Islet precursor cell (in vitro differentiated cells): ENCODE measurements at places on chromosomes 1 and 21.

DNA sequence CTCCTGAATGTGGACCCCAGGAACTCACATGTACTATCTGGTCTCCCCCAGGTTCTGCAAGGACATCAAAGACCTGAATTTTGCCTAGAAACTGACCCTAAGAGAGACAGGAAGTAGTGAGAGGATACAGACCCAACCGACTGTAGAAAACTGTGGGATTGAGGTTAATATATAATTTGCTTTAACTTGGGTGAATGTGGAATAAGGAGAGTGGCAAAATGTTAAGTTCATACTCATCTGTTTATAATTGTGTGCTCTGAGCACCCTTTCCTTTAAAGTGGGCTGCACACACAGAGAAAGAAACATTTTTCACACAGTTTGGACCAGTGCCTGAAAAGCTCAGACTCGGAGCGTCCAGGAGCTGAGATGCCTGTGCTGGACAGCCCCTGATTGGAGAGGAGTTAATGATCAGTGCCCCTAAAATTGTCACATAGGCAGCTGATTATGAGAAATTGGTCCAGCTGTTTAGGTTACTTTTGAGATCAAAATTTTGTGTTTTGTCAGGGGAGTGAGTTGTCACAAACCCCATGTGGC lies 37.2 kb downstream of the ROR1 start:
- DNase-seq: no peak

DNA sequence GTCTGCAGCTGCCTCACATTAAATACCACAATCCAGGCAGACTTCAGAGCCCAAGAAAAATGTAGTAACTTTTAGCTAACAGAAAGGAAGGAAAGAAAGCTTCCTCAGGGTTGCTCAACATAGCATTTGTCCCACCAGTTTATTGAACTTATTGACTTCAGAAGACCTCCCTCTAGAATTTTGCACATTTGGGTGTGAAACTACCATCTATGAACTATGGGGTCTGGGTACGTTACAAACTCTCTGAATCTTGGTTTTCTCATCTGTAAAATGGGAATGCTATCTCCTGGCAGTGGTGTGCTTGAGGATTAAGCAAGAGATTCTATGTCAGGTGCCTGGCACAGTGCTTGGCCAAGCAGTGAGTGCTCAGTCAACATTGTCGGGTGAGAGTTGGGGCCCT lies at the start of gene ZP4:
ZP4 (minus strand) TSS at position 101 of the 400 bp plus-strand sequence. CDS start 287 bp downstream, outside the sequence.
- DNase-seq: no peak

DNA sequence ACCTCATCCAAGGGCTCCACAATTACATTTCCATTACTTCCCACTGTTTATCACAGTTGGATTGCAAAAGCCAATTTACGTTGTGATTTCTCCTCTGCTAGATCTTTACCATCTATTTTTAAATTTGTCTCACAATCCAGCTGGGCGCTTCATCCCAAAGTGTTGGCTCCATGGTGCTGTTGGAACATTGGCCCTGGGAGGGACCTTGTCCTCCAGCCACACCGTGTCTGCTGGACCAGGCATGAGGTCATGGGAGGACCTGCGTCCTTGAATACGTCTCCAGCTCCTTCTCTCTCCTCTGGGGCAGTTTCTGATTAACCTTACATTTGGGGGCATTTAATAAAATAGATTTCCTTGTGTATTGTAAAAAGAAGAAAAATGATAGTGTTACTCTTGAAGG lies 125.4 kb downstream of the KCNJ6 start:
- DNase-seq: no peak

GRCh38 chr1:213446496-213446895 lies 395.5 kb downstream of the RPS6KC1 start:
- DNase-seq: no peak

- no peak for DNase-seq
Observed at GRCh38 chr1:154206196-154206595, at the start of gene CFAP141. TSS of gene CFAP141 (minus strand) at chr1:154206333. CDS start at chr1:154206307, 26 bp downstream.

GRCh38 chr1:47709019-47709871 lies 271.4 kb downstream of the FOXD2 start:
- peak; percentile 82 for DNase-seq
